Esophagus mucosa (tissue), 1 donor: ENCODE measurements at places on chromosomes 6 and 20. TPM values are rescaled to one million over a fixed set of nuclear protein-coding genes. Genes with fewer than 3 reads are reported as not detected.

DNA sequence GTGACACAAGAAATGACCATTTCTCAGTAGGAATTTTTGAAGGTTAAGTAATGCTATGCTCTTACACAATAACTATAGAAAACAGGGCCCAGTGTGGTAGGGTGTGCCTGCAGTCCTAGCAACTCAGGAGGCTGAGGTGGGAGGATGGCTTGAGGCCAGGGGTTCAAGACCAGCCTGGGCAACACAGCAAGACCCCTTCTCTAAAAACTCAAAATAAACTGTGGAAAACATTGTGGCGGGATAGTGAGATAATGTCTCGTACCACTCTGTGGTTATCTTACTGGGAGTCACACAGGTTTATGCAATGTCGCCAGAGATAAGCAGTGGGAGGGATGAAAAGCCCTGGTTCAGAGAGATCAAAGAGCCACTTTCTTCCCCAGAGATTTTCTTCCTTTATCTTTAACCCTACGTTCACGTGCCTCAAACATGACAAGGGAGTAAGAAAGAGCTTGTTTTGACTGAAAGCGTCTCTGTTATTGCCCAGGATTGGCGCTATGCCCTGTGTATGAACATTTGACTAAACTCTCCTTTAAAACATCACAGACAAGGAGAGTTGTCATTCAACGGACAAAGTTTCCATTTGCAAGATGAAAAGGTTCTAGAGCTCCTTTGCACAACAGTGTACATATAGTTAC is 13.9 kb downstream of the GCM1 start:
- no peak for ATAC-seq

DNA sequence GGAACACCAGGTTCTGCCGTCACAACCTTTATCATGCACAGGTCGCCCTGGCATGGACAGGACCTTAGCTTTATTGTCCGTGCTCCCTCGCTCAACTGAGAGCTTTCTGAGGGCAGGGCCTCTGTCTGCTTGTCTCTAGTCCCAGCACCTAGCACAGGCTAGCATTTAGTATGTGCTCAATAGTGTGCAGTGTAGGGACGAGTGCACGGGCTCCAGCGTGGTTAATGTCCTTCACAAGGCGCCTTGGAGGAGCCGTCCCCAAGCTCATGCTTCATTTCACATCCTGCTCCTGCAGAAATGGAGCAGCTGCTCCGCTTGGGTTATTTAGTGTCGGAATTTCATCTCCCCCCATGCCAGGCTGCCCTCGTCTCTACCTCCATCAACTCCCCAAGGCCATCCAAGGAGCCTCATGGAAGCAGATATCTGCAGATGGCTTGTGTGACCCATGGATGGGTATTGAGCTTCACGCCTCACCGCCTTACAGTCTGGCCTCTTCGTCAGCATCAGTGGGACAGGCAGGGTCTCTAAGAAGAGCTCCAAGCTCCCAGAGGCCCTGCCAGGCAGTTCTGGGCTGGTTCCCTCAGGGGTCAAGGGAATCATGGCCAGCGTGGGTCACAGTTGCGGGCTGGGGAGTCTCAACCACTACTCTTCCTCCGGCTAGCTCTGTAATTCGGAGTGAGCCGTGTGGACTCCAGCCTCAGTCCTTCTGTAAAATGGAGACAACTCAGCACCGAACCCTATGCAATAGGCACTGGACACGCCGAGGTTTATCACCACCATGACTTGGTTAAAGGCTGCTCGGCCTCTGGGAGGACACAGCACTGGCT is 60.8 kb upstream of the APCDD1L start:
- ATAC-seq: no peak

DNA sequence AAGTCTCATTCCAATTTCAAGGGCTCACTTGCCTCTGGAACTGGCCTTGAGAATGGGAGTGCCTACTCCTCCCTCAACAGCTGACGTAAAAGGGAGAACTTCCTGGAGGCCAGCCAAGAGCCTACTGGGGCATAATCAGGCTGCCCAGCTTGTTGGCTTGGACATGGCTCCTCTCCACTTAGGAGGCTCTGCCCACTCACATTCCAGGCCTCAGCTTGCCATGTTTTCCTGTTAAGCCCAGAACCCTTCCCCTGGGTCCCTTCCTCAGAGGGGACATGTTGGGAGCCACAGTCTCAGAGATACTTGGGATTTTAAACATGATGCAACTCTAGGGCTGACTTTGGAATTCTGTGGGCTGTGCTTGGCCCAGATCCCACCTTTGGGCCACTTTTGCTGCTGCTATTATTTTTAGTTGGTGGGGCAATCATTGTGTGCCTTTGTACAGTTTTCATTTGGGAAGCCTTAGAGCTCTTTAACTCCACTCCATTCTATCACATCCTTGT is 31.5 kb upstream of the ADTRP start:
- peak; percentile 63 for ATAC-seq

GRCh38 chr6:43884652-43885022 is 114.6 kb downstream of the VEGFA start:
- no peak for ATAC-seq

GRCh38 chr6:140052736-140053729 is 678.6 kb upstream of the CITED2 start:
- no peak for ATAC-seq

- ATAC-seq: no peak
Observed at GRCh38 chr20:22825546-22825945, 209.6 kb upstream of the SSTR4 start.

DNA sequence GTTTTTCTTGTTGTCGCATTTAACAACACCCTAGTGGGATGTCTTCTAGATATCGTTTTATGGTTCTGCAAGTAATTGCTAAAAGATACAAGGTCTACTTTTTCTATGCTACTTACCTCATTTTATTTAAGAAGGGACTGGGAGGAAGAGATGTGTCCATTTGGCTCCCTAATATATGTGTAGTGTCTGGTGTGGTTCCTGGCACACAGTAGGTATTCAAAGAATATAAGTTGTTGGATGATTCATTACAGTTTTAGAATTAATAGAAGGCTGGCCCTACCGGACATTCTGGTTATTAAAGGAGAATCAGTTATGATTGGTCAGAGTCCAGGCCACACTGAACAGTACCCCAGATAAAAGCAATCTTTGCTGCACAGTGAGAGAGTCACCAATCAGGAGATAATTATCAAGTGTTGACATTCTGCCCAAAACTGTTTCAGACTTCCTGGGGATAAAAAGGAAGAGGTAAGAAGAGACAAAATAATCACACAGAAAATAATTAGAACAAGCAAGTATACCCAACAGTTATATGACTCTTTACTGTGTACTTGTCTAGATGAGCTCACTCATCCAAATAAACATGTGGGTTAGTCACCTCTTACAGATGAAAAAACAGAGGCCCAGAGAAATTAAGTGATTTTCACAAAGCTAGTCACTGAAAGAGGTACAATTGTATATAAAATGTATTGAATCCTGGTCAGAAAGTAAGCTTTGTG is 7.0 kb downstream of the TMEM244 start:
- ATAC-seq: peak; percentile 30

DNA sequence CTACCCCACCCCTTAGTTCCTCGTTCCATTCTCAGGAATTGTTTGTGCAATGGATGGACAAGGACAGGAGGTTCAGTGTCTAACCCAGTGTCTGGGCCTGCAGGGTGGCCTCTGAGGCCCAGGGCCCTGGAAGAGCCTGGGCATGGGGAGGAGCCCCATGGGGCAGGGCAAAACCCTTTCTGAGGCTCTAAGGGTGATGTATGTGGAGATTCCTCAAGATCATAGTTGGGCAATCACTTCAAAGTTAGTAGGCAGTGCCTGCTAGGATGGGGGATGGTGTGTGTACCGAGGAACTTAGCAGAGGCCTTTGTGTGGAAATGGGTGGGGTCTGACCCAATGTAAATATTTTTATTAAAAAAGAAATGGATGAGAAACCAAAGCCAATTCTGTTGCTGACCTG is 6.7 kb upstream of the C2 start:
- ATAC-seq: peak; percentile 77

GRCh38 chr6:149847939-149848267 is 16.3 kb downstream of the LRP11 start:
- no peak for ATAC-seq

DNA sequence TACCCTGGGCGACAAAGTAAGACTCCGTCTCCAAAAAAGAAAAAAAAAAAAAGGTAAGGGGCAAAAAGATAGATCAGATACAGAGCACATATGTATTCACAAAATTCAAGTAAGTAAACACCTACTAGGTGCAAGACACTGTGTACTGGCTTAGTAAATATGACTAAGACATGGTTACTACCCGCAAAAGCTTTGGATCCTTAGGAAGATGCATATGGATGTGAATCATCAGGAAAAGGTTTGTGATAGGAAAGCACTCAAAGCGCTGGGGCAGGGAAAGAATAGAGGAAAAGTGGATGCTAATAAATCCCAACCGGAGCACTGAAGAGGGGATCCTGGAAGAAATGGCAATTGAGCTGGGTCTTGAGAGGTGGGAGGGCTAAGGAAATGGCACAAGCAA is 118.8 kb upstream of the FAM184A start:
- ATAC-seq: no peak

- peak; percentile 84 for ATAC-seq
Observed at GRCh38 chr20:46739431-46740213, 30.2 kb downstream of the SLC2A10 start.

DNA sequence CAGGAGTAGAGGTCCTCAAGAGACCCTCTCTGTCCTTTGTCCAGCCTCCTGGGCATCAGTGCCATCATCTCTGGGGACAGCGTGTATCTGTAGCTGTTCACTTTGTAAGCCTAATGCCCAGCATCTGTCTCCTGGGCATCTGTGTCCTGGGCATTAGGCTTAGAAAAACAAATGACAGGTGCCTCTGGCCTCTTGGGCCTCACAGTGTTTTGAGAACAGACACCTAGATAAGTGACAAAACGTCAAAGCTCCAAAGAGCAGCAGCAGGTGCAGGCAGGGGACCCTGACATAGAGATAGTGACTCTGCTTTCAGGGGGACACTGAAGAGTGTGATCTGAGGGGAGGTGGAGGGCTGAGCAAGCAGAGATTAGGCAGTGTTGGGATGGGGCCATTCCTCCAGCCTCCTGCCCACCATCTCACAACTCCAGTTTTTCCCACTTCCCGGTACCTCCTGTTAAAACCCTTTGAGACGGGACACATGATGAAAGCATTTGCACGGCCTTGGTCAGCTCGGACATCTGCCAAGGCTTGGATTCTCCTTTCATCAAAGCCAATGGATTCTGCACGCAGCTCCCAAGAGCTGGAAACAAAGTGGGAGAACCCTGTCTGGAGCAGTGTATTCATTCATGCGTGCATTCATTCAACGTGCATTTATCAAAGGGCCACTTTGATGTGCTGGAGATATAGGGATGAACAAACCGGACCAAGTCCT is 55.5 kb upstream of the CD93 start:
- no peak for ATAC-seq

Gene MOXD1
- total RNA-seq: 31.4 TPM

Gene EPB41L1
- 95.6 TPM for total RNA-seq

Gene LHFPL5
- total RNA-seq: not detected

Gene IP6K3
- 0.08 TPM for total RNA-seq

Gene FAM209A
- total RNA-seq: not detected

Gene SLC22A2
- not detected for total RNA-seq

Gene RIMS1
- 0.48 TPM for total RNA-seq

Gene WTAP
- 71.0 TPM for total RNA-seq

Gene TPD52L1
- 217 TPM for total RNA-seq

Gene PRKN
- 2.4 TPM for total RNA-seq

Gene TRIM15
- not detected for total RNA-seq

Gene TREM1
- 0.20 TPM for total RNA-seq
